ENCODE measurements at places on chromosomes 5 and 9.

DNA sequence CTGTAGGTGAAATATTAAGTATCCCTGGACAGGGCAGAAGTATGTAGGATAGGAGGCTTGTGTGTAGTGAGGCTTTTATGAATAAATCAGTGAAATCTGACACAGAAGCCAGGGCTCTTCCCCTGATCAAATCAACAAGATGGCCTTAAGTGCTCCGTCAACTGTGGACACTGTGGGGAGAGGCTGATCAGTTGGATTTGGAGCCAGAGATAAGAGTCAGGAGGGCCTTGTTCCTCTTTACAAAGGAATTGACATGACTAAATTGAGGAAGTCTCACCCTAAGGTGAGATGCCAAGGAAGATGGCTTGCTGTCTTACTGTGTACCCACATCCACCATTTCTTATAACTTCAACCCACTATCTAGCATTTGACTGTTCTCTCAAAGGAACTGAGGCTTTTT lies 91.6 kb upstream of the PRRC1 start:
- no peak for DNase-seq

DNA sequence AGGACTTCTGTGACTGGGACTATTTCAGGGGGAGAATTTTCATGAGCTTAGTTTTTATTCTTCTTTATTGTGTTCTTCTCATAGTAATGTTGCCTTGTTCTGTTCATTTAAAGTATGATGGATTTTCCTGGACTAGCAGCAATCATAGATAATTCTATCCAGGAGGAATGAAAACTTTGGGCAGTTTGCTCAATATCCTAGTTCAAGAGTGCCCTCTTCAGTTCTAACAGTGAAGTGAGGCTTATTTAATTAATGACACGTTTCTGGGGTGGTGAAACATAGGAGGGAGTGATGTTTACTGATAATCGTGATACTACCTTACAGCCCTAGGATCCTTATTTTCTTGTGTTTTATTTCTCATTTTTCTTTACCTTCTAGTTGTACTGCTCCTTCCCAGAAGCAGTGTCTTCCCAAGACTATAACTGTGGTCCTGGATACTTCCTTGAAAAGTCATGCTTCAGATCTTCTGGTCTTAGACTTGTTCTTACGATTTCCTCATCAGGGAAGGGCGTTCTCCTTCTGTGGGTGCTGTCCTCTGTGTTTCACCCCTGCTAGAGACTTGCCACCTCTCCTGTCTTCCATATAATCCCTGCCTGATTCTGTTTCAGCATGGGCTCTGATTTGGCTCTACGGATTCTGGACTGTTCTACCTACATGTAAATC lies 57.4 kb downstream of the CFAP95 start:
- no peak for DNase-seq

- no peak for DNase-seq
Measured at GRCh38 chr5:138466125-138466899, 1.0 kb downstream of the EGR1 start.

DNA sequence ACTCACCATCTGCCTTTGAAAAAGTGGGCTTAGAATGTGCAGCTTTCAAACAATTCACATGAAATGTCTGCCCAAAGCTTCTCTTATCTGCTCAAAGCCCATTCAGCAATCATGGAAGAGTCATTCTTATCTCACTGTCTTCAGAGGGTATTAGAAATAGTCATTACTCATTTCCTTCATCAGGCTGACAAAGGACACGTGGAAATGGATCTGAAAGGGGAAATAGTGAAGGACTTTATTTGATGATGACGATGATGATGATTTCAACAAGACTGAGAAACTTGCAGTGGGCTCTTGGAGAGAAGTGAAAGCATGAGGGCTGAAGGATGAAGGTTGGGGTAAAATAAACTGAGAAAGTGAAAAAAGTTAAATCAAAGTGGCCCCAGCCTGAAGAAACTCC lies 194.3 kb downstream of the SMARCA2 start:
- DNase-seq: no peak

DNA sequence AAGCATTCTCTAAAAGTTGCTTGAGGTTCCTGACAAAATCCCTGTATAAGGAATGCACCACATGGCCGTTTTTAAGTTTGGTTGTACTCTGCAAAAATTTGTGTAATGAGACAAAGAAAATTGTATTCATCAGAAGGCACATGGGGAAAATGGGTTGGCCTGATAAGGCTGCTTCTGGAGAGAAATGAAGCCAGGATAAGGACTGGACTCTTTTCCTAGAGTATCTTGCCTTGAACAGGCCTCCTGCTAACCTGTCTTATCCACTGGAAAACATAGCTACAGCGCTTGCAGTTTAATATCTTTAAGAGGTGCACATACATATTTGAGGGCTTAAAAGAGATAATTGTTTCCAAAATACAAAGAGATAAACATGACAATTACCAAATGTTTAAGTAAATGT lies 41.4 kb upstream of the IFNK start:
- DNase-seq: no peak

GRCh38 chr9:111900151-111900857 lies 3.7 kb downstream of the UGCG start:
- DNase-seq: no peak

DNA sequence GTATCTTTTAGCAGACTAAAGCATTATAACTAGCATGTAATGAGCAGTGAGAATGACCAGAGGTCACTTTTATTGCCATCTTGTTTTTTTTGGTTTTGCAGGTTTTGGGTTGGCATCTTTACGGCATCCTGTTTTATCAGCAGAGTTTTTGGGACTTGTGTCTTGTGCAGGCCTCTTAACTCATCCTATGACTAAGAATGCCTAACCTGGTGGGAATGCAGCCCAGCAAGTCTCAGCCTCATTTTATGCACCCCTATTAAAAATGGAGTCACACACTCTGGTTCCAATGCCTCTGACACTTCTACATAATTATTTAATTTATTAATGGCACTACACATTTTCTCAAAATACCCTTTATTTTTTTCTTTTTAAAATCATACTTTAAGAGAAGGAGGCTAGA lies 726.5 kb upstream of the RIOK2 start:
- no peak for DNase-seq

- no peak for DNase-seq
Measured at GRCh38 chr5:17120209-17120608, 97.2 kb upstream of the BASP1 start.

DNA sequence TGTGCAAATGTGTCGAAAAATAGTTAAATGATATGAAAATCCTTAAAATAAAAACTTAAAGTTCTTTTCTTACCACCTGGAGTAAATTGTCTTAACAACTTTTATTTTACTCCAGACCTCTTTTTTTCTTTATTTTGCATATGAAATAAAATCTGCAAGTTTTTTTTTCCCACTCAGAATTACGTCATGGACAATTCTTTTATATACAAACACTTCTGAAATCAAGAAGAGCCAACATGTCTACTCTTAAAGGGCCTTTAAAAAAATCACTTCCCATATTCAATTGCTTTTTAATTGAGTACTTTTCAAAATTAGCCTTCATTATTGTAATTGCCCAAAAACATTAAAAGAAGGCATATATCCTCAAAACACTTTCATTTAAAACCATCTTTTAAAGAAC lies 37.7 kb upstream of the ZFAND5 start:
- no peak for DNase-seq

- DNase-seq: no peak
Measured at GRCh38 chr5:148970876-148971275, 92.0 kb downstream of the SH3TC2 start.

DNA sequence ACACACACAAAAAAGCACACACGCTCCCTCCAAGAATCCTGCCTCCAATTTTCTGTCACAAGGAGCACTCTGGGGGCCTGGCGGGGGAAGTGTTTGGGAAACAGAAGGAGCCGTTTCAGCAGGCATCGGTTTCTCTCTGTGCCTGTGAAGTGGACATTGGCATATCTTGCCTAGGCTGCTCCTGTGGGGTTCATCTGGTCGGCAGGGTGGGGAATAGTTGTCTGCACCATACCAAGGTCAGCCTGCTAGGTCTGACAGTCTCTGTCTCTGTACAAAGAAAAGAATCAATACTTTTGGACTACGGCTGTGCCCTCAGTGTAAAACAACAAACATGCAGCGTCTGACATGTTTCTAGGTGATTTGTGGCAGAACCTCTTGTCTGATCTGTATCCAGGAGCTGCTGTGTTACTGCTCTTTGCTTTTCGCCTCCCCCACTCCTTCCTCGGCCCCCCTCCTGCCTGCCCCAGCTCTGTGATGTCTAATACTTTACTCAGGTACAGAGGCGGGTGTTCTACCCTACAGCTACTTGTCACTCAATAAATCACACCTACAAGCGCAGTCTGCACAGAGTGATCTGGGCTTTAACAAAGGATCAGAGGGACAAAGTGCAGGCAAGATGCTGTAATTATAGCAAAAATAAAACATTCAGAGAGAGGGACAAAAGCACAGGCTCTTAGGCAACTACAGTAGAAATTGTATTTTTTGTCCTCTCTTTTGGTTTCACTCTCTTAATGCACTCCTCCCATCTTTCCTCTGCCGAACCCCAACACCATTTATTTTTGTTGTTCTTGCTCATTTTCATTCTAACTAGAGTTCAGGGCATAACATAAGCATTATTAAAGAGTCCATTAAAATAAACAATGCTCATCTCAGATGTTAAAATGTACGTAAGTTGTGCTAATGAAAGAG lies 216.7 kb downstream of the BNC2 start:
- DNase-seq: no peak

- no peak for DNase-seq
Measured at GRCh38 chr9:117325110-117325731, 89.6 kb downstream of the ASTN2 start.

GRCh38 chr9:85466834-85467233 lies 274.9 kb downstream of the AGTPBP1 start:
- no peak for DNase-seq

Data from stimulated activated CD8-positive, alpha-beta memory T cell treated with anti-CD3 and anti-CD28 coated beads, Interleukin-7, amount 100 ng/mL, for 48 hours (primary cell).